Fibroblast of skin of left biceps (primary cell): ENCODE measurements at places on chromosomes 11 and 22.

DNA sequence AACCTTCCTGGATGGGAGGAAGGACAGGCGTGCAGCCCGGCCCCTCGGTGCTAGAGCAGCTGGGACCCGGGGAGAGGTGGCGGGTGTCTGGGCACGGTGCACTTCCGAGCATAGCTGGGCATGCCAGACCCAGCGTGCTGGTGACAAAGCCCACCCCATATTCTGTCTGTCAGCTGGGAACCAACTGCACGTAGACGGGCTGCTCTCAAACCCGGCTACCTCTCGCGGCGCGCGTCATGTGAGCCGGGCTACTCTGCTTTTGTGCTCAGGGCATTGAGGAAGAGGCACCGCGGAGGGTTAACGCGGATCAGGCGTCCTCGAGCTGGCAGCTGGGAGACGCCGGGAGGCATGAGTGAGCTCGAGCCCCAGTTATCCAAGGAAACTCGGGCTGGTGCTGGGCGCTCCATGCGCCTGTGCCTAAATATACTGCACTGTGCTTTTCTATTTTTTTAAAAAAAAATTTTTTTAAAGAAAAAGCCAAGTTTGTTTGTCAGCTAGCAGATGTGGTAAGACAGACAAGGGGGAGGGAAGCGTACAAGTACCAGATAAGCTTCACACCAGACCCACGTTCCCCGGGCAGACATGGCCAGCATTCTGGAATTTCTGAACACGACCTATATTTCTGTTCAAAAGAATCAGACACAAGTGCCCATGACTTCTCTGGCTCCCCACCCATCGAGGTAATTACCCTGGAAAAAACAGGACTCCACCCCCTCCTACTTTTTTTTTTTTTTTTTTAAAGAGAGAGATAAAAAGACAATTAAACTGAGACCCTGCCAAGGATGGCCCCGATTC lies 425.6 kb downstream of the SHANK2 start:
- DNase-seq: no peak

DNA sequence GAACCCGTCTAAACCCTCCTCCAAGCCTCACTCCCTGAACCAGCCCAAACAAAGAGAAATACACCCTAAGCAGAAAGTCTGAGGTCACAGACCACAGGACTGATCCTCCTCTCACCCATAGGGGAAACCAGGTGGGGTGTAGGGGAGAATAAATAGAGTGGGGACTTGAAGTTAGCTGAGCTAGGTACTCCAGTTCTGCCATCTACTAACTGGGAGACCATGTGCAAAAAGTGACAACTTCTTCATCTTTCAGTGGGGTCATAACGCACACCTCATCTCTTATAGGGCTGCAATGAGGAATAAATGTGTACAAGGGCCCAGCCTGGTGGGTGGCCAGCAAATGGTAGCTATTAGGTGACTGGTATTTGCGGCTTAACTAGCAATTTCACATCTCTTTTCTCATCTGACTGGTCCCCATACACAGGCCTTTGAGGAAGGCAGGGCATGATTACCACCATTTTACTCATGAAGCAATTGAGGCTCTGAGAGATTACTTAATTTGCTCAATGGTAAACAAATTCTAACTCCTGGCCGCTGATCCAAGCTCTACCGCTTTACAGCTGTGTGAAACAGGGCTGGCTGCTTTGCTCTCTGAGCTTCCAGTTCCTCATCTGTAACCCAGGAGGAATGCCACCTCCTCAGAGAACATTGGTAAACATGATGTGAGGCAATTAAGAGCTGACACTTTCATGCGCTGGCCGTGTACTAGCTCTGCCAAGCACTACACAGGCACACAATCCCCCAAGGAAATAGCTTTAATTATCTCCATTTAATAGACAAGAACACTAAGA lies 16.6 kb downstream of the TBC1D10A start:
- DNase-seq: no peak

DNA sequence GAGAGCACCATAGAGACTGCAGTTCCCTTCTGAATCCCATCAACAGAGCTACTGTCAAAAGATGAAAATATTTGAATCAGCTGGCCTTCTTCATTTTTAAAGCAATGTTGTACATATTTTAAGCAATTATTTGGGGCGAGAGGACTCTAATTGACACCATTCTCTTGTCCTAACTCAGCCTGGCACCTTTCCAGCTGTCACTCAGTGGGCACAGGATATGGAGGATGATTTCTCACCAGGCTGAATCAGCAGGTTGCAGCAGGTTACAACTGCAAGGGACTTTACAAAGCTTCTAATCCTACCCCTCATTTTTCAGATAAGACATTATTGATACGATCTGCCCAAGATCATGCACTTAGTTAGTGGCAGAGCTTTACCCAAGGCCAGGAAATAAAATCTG lies 11.9 kb upstream of the WT1 start:
- no peak for DNase-seq

DNA sequence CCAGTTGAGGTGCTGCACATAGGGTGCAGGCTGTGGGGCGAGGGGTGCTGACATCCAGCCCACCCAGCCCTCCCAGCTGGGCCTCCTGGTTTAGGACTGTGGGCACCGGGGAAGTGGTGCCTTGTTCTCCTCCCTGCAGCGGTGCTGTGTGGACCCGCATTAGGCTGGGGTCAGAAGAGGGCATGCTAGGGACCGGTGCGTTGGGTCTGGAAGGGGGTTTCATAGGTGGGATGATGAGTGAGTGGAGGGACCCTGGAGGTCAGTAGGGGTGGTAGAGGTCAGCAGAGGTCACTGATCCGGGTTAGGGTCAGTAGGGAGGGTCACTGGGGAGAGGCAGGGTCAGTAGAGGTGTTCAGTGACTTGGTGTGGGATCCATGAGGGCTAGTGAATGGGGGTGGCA lies 6.7 kb upstream of the MYBPC3 start:
- DNase-seq: no peak
